ENCODE measurements at places on chromosomes 12 and 14.

- peak; percentile 8 for DNase-seq
These were observed 74.7 kb downstream of the NOC4L start for GRCh38 chr12:132218915-132219314.

- no peak for DNase-seq
These were observed 338.2 kb downstream of the TRHDE start for GRCh38 chr12:72610342-72610741.

DNA sequence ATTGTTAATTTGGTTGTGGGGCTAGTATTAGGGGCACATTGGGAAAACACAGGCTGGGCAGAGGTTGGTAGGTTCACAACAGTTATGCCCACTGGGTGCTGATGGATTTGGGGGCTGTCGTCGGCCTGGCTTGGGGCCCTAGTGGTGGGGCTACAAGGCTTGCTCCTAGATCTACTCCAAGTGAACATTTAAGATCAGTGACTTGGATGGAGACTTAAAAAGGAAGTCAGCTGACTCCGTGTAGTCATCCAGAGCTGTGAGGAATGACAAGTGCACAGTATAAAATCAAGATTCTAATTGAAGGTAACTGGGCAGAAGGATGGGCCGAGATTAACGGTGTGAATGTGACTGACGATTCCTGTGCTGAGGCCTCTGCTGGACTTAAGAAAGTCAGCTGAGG, 12.8 kb upstream of the NR4A1 start:
- no peak for DNase-seq

DNA sequence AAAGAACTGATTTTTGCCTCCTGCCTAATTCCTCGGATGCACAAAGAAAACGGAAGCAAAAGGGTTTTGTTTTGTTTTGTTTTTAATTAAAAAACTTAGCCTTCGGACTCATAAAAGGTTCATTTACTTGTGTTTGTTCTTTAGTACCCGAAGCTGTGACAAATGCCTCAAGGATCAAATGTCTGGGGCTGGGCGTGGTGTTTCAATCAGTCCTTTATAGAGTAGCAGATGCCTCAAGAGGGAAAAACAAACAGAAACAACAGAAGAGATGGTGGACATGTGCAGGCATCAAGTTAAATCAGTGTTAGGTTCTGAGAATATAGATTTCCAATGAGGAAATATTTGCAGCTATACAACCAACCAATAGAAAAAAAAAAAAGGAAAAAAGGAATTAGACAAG, 1.6 kb upstream of the WIF1 start:
- DNase-seq, result no peak

All from NCI-H1694 (cell line).